ENCODE measurements at places on chromosomes 7 and 10.

DNA sequence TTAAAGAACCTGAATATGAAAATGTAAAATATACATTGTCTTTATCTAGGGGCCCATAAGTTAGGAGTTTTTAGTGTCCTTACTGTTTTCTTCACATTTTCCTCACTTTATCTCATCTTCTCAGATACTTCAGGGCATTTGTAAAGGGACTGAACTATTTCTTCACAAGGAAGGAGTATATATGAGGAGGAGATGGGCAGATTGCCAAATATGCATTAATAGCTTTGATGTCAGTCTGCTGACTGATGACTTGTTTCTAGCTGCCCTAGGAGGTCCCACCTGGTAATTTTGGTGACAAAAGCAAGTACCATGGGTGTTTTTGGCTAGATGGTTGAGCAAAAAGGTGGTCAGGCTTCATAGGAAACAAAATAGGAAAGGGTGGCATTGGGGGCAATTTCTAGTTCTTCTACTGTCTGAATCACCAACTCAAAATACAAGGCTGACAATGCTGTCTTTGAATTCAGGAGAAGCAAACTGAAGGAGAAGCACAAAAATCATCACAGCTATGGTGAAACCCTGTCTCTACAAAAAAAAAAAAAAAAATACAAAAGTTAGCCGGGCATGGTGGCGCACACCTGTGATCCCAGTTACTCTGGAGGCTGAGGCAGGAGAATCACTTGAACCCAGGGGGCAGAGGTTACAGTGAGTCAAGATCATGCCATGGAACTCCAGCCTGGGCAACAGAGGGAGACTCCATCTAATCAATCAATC, 10.4 kb upstream of the STRIP2 start:
- DNase-seq = no peak

DNA sequence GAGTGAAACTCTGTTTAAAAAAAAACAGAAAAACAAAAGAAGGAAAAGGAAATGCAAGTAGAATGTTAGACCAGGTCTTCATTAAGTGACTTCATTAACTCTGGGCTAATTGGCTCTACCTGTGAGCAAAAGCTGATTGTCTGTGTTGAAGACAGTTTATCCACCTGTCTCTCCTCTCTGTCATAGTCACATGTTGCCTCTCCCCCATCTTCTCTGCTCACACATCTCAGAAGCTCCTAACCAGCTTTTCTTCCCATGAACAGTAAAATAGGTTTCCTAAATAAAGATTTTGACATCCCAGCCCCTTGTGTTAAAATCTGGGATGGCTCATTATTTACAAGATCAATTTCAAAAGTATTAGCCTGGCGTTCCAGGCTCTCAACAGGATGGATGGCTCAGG, 222.7 kb downstream of the CACNB2 start:
- DNase-seq = no peak

DNA sequence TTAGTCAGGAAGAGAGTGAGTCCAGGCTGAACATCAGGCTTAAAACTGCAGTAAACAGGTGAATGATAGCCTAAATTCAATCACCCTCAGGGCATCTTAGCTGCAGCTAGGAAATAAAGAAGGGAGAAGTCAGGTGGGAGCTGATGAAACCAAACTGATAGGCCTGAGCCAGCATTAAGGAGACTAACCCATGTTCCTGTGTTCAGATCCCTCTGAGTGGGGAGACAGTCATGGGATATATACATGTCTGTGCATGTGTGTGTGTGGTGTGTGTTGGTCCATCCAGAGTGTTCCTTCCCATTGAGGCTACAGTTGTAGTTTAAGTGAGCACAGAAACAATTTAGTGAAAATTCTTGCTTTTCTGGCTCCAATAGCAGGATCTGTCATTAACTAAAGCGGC, 480.9 kb downstream of the PHTF2 start:
- no peak for DNase-seq

- DNase-seq = no peak
Measured at GRCh38 chr7:159020987-159021386, 123.7 kb downstream of the VIPR2 start.

- DNase-seq = no peak
Measured at GRCh38 chr7:48528646-48529045, 357.4 kb downstream of the ABCA13 start.

- DNase-seq = no peak
Measured at GRCh38 chr10:126640401-126640800, 30.1 kb downstream of the C10orf90 start.

DNA sequence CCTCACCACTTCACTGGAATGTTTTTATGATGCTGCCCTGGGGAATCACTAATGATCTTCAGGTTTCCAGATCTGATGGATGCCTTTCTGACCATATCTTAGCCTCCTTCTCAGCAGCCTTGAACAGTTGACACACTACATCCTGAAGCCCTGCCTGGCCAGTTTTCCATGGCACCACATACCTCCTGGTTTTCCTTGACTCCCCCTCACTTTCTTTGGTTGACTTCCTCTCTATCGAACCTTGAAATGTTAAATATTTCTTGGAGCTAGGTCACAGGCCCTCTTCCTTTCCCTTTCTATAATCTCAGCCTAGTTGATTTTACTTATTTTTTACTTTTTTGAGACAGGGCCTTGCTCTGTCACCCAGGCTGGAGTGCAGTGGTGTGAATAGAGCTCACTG, 108.8 kb upstream of the CDK1 start:
- no peak for DNase-seq

DNA sequence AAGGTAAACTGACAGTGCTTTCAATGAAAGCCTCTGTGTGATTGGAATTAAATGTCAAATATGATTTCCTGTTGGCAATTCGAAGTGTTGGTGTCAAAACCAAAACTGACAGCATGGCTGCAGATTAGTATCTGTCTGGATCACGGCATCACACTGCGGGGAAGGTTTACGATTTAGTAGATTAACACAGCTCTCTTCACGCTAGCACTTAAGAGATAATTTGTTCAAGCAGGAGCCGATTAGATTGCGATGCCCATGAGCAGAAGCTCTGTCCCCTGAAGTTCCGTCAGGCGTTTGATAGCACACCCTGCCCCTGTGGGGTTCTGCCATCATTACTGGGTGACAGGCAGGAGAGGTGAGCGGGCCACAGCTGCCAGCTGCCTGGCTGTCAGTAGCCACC, 279.5 kb upstream of the AUTS2 start:
- DNase-seq = no peak

DNA sequence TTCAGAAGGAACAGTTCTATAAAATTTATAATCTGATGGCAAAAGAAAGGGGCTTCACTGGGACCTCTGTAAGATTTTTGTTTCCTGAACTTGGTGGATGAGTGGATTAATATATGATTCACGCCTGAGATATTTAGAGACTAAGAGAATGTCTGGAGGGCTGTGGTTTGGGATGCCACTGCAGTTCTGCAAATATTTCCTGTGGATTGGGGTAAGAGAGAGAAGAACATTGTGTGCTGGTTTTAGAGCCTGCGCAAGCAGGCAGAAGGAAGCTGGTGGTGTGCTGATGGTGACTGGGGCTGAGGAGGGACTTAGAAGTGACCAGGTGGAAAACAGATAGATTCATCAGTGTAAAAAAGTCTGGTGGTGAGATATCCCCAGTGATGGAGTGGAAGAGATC, 87.0 kb downstream of the SUGCT start:
- DNase-seq = no peak

DNA sequence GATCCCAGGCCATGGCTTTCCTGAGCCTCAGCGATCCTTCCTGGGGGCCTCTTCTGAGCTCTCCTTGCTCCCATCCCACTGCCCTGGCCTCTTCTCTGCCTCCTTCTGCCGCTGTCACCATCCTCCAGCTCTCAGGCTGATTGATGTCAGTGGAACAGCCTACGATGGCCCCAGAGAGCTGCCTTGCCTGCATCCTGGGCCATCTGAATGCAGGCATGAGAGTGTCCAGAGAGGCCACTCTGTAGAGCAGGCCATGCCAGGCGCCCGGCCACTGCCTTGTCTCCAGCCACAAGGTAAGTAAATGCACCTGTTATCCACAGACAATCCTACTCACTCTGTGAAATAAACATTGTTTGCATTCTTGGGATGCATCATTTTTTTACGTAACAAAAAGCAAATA, 171.4 kb upstream of the PPP2R2D start:
- DNase-seq = no peak

DNA sequence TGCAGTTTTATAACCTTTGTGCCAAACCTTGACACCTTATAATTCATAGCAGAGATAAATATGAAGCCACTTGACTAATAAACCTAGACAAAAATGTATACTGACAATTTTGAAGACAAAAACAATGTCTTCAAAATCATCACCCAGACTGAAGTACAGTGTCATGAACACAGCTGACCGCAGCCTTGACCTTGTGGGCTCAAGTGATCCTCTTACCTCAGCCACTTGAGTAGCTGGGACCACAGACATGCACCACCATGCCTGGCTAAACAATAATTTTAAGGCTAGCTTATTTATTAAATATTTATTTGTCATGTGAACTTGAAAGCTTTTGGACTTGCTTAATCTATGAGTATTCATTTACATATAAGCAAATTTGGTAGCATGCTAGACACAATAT, 24.3 kb downstream of the IL6 start:
- DNase-seq = no peak

DNA sequence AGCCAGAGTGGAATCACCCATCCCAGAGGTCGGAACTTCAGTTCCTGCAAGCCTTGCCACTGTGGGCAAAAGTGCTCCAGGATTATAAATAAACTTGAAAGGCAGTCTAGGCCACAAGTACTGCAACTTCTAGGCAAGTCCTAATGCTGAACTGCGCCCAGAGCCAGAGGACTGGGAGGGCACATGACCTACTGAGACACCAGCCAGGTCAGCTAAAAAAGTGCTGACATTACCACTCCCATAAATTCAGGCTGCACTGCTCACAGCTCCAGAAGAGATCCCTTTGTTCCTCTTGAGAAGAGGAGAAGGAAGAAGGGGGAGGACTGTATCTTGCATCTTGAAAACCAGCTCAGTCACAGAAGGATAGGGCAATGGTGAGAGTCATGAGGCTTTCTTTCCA, 1084.1 kb upstream of the PHF14 start:
- no peak for DNase-seq

DNA sequence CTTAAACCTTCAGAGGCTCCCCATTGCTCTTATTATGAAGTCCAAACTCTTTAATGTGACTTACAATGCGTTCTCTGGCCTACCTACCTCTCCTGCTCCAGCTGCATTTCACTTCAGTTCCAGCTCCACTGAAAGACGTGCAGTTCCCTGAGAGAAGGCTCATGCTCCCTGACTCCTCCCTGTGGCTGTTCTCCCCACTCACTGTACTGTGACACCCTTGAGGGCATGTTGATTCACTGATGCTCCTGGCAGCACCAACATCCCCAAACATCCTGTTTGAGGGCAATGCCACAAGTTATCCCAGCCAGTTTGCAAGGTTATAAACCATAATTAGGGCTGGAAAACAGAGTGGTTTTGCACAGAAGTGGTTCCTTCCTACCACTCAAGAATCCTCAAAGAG, 111.2 kb downstream of the LSM5 start:
- no peak for DNase-seq

DNA sequence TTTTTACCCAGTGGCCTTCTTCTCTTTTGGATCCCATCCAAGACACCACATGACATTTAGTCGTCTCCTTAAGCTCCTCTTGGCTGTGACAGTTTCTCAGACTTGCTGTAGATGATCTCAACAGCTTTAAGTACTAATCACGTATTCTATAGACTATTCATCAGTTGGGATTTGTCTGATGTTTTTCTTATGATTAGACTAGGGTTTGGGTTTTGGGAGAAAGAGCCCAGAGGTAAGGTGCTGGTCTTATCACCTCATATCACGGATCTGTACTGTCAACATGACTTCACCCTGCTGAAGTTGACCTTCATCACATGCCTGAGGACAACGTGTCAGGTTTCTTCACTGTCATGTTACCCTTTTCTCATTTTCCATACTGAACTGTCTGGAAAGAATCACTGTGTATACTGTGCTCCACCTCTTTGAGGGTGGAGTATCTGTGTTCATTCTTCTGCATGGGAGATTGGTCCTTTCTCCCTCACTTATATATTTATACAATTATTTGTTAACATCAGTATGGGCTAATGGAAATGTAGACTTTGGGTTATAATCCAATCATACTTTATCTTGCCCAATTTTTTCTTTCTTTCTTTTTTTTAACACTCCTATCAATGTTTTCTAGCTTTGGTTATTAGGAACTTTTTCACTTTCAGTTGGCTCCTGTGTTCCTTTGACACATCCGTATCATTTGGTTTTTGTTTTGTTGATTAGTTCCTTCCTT, 6.4 kb upstream of the HKDC1 start:
- DNase-seq = no peak

DNA sequence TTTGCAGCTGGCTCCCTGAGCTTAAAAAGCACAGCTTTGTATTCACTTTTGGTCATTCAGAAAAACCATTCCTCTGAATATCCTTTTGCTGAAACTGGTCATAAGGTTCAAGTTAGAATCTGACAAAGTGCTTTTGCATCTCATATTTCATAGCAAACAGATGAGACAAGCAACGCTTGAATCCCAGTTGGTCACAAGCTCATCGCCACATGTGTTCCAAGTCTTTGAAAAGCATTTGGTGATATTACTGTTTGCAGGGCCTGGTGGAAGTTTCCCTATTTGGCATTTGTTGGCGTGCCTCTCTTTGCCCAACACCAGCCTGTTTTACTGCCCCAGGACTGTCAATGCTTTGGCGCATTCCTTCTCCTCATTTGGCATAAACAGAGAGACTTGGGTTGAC, 10.3 kb downstream of the TACC2 start:
- no peak for DNase-seq

DNA sequence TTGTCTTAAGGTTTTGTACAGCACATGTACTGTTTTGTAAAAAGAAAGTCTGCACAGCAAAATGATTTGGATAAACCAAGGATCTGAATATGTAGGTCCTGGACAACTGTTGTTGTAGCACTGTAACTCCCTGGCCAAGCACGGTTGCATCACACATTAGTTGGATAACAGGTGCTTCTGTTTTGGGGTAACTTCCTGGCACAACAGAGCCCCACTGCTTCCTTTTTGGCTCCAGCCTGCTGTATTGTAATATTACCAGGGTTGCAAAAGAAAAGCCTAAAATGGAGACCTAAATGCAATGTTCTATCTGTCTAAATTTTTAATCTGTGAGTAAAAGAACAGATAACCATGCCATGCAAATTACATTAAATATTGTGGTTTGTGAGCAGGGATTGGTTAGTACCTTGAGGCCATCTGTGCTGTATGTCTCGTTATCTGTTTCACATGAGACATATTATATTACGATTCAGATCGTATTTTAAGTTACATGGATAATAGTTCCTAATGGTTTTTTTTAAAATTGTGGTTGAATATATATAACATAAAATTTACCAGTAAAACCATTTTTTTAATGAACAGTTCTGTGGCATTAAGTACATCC, 27.5 kb upstream of the WAC start:
- no peak for DNase-seq

DNA sequence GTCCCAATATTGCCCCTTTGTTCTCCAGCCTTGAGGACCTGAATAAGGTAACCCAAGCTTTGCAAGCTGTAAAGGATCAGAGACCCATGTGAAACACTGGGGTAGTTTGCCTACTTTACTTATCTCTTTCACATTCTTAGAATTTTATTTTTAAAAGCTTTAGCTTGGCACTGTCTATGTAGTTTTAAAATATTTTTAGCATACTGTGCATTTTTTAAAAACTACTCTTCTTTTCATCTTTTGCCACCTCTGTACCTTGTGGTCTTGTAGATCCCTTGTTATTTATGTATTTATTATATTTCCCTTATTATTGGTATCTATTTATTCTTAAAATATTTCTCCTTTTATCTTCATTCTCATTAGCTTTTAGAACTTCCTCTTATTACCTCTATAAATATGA, 12.0 kb upstream of the PTPRZ1 start:
- DNase-seq = no peak

GRCh38 chr7:122046402-122046801, 97.6 kb downstream of the AASS start:
- DNase-seq = no peak

GRCh38 chr7:150753239-150753638, 16.0 kb downstream of the GIMAP5 start:
- DNase-seq = no peak

All from SIG-M5 (cell line).